Activated T-cell treated with anti-CD3 and anti-CD28 coated beads, Interleukin-2, amount 50 U/mL, for 72 hours (primary cell): ENCODE measurements at places on chromosomes 6 and 20. TPM values are rescaled to one million over a fixed set of nuclear protein-coding genes. Genes with fewer than 3 reads are reported as not detected.

The CD40 gene
- 4.2 TPM for total RNA-seq

The AFDN gene
- total RNA-seq: 21.6 TPM

The ECHDC1 gene
- 46.9 TPM for total RNA-seq

The SYNDIG1 gene
- total RNA-seq: not detected

The APCDD1L gene
- not detected for total RNA-seq

The C6orf15 gene
- not detected for total RNA-seq

The OR2H1 gene
- total RNA-seq: not detected

The ZC3H12D gene
- 106 TPM for total RNA-seq

The CDSN gene
- not detected for total RNA-seq

The FKBP5 gene
- 106 TPM for total RNA-seq

The ARHGAP40 gene
- not detected for total RNA-seq

The CDH26 gene
- 3.1 TPM for total RNA-seq

The FAM217A gene
- total RNA-seq: not detected

The SLC22A23 gene
- total RNA-seq: 2.0 TPM

The MAPK13 gene
- total RNA-seq: 68.2 TPM

The NKX2-4 gene
- total RNA-seq: not detected

The CDK19 gene
- total RNA-seq: 34.0 TPM

The PTCRA gene
- total RNA-seq: not detected

The ATP6V1G2 gene
- 4.1 TPM for total RNA-seq

The C6orf132 gene
- total RNA-seq: 0.26 TPM

The FNDC1 gene
- total RNA-seq: not detected

The KIF6 gene
- total RNA-seq: 0.46 TPM

The SLC52A3 gene
- not detected for total RNA-seq

The DEFB132 gene
- not detected for total RNA-seq

The KCNK15 gene
- total RNA-seq: 0.48 TPM

The CPNE1 gene
- total RNA-seq: 512 TPM

The ZNF512B gene
- total RNA-seq: 20.6 TPM

The CCND3 gene
- total RNA-seq: 259 TPM

The MEI4 gene
- total RNA-seq: not detected

The ZC2HC1B gene
- not detected for total RNA-seq

The PROKR2 gene
- not detected for total RNA-seq

The SLC17A4 gene
- total RNA-seq: not detected

The SLPI gene
- not detected for total RNA-seq

The GJA1 gene
- not detected for total RNA-seq

The CLPSL2 gene
- not detected for total RNA-seq

The SEMG1 gene
- total RNA-seq: not detected

The MCCD1 gene
- not detected for total RNA-seq

The PI16 gene
- total RNA-seq: 4.2 TPM

The CAP2 gene
- total RNA-seq: not detected

The SLC12A5 gene
- total RNA-seq: 1.2 TPM

The TCP11 gene
- not detected for total RNA-seq

The PPIL6 gene
- 0.56 TPM for total RNA-seq

The NKAPL gene
- 0.14 TPM for total RNA-seq

The ELOVL2 gene
- not detected for total RNA-seq

The NRSN1 gene
- total RNA-seq: not detected

The BTNL2 gene
- total RNA-seq: not detected

The ULBP3 gene
- total RNA-seq: 1.1 TPM

The PLCB1 gene
- total RNA-seq: 3.2 TPM

The NKAIN4 gene
- total RNA-seq: not detected

The PTK6 gene
- 0.97 TPM for total RNA-seq

The MARCKS gene
- total RNA-seq: 1.1 TPM

The SLC22A16 gene
- total RNA-seq: not detected

The TBC1D22B gene
- 23.2 TPM for total RNA-seq
